ENCODE measurements at places on chromosomes 1 and 21.

DNA sequence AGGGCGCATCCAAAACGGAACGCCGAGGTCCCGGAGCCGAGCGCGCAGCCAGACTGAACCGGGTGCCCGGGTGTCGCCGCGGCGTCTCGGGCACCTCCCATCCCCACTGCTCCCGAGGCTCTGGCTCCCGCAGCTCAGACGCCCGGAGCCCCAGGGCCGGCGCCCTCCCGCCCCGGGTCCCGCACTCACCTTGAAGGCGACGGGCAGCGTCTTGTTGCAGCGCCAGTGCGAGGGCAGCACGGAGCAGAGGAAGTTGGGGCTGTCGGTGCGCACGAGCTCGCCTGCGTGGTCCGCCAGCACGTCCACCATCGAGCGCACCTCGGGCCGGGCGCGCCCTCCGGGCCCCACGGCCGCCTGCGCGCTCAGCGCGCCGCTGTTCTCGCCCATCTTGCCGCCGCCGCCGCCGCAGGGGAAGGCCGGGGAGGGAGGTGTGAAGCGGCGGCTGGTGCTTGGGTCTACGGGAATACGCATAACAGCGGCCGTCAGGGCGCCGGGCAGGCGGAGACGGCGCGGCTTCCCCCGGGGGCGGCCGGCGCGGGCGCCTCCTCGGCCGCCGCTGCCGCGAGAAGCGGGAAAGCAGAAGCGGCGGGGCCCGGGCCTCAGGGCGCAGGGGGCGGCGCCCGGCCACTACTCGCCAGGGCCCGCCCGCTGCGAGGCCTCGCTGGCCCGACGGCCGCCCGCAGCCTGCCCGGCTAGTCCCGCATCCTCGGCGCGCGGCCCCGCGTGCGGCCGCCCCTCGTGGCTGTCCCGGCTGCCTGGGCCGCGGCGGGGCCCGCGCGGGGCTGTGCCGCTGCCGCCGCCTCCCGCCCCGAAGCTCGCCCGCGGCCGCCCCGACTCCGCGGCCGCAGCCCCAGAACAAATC, 447 bp downstream of the RUNX3 start:
- no peak for DNase-seq

DNA sequence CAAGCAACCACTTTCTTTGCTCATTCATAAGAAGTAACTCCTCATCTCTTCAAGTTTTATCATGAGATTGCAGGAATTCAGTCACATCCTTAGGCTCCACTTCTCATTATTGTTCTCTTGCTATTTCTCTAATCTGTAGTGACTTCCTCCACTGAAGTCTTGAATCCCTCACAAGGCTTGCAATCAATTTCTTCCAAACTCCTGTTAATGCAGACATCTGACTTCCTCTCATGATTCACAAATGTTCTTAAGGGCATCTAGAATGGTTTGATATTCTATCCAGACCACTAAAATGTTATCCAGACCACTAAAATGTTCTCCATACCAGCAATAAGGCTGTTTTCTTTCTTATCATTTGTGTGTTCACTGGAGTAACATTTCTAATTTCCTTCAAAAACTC, 528.1 kb downstream of the DPYD start:
- no peak for DNase-seq

- DNase-seq = no peak
Measured at GRCh38 chr1:42319128-42319851, 15.7 kb downstream of the FOXJ3 start.

DNA sequence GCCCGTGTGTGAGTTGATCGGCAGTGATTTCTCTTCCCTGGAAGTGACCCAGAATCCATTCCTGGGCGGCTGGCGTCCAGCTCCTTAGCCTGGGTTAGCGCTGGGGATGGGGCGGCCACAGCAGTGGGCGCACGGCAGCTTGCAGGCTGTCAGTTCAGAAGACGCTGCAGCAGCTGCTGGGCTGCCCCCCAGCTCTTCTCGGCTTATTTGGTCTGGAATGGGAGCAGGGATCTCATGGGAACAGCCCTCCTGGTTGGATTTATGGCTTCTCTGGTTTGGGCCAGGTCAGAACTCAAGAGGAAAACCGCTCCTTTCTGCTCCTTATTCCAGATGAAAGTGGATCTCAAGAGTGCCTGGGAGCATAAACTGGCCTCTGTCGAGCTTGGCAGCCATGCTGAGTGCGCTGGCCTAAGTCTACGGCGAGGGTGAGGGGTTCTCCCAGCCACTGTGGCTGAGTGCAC, 148.2 kb downstream of the PRDM16 start:
- DNase-seq = no peak

DNA sequence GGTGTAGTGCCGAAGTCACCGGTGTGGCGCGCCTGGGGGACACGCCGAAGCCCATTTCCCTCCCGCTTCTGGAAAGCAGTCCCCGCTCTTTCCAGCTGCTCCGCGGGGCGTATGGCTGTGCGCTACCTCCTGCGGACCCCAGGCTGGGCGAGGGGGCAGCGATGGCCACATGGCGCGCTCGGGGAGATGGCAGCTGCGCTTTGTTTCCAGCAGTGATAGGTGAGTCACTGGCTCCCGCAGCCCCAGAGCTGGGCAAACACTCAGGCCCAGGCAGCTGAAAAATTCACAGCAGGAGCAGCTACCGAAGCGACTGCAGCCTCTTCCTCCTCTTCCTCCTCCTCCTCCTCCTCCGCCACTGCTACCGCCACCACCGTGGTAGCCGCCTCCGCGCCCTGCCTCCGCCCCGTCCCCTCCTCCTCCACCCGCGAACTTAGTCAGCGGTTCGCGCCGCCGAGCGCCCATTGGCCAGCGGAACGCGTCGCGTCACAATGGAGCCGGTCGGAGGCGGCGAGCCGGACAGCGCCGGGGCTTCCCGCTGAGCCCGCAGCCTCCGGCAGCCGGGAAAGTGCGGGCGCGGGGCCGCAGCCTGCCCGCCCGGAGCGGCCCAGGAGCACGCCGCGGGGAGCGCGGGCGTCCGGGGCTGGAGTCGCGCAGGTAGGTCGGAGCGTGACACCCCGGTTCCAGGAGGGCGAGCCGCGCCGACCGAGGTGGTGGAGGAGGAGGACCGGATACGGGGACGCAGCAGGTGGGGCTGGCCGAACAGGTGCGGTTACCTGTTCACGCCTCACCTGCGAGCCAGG, at the start of gene LRRC8B:
Gene LRRC8B (plus strand): TSS at position 461 of the 800 bp plus-strand sequence. CDS start 57,822 bp downstream, outside the sequence.
- DNase-seq = peak; percentile 56
